ENCODE measurements at places on chromosomes 3 and 15. TPM values are rescaled to one million over a fixed set of nuclear protein-coding genes. Genes with fewer than 3 reads are reported as not detected.

DNA sequence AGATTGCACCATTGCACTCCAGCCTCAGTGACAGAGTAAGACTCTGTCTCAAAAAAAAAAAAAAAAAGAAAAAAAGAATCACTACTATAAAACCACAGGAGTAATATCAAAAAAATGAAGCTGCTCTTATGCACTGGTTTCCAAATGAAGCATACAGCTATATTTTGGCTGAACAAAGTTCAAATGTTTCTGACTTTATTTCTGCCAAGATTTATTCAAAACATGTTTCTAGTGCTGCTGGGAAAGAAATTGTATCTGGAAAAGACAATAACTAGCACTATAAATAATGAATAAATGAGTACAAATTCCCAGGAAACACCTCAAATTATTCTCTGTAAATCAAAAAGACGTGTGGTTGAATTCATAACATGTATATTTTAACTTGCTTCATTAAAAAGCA lies 102.5 kb upstream of the MME start:
- DNase-seq, result no peak

DNA sequence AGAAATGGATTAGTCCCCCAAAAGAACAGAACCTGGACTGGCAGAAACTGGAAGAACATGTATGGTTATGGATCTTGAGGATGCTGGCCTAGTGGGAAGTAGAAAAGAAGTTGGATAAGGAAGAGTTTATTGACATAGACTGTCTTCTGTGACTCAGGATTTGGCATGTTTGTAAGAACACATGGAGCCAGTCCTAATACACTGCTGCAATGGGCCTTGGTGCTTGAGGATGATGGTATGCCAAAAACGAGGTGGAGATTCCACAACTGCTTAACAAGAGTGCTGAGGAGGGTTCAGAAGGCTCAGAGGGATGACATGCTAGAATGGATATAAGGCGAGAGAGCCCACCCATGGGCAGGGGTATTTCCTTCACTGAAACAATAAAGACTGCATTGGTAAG lies 22.4 kb downstream of the LZTFL1 start:
- no peak for DNase-seq

DNA sequence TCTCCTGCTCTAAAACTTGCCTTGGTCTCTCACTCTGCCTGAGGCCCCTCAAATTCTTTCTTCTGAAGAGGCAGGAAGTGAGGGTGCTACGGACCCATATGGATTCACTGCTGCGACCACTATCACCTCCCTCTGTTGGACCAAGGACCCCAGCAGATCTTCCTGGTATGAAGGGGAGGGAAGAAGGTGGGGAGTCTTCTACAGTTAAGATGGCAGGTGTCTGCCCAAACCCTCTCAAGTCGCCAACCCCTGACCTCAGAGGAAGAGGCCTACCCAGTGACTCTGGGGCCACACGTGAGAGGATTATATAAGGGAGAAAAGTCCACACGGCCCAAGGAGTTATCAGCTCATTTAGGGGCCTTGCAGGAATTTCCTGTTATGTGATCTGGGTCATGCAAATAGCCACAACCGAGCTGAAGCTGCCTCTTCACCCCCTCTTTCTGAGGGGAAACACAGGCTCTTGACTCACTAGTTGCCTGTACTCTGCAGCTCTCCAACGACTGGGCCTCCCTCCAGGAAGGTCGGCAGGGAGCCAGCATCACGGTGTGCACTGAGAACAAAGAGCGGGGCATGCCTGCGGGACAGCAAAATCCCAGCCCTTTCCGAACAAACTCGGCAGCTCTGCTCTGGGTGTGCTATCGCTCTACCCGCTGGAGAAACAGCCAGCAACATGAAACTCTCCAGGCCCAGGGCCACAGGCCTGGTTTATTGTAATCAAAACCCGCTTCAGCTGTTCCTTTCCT lies 116.0 kb downstream of the XXYLT1 start:
- peak; percentile 85 for DNase-seq

- no peak for DNase-seq
These were observed 22.6 kb upstream of the UMPS start for GRCh38 chr3:124707656-124708062.

DNA sequence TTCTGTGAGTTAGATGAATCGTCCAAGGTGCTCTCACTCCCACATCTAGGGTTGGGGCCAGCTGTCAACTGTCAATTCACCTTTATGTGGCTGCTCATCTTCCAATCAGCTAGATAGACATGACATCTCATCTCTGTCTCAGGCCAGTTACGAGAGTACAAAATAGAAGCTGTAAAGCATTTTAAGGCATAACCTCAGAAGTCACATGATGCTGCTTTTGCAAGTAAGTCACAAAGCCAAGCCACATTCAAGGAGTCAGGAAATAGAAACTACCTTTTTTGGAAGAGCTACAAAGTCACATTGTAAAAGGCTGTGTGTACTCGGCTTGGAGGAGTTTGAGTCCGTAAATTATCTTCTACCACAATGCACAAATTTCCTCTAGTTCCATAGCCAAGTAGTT lies 5.1 kb upstream of the CCR1 start:
- DNase-seq, result no peak

GRCh38 chr15:63327648-63328421 lies 50.4 kb downstream of the APH1B start:
- DNase-seq, result no peak

DNA sequence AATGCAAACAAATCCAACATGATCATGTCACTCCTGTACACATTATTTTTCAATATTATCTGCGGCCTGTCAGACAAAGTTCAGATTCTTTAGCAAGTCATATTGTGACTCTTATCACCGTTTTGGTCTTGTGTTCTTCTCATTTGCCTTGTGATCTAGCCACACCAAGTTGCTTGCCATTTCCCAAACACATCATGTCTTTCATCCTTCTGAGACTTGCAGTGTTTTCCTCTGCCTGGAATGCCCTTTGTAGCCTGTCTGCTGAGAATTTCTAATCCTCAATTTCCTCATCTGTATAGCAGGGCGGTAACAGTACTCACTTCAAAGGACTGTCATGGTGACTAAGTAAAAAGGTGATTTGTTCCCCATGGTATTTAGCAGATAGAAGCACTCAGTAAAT lies 135.0 kb downstream of the GREM1 start:
- DNase-seq, result no peak

DNA sequence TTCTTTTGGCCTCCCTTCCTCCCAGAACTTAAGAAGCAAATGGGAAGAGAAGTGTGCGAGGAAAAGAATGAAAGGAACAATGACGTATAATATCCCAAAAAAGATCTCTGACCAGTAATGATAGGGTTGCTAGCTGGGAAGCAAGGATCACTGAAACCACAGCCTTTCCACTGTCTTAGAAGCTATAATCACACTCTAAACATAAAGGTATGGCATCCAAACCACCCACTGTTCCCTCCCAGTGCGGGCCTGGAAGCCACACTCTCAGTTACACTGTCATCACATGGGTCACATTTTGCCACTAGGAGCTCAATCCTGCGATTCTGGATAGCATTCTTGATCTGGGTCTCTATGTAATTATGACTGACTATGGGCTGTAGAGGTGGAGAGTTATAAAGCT lies 131.6 kb upstream of the HACD2 start:
- DNase-seq, result no peak

GRCh38 chr15:25829073-25829472 lies 34.1 kb downstream of the ATP10A start:
- DNase-seq, result no peak

- DNase-seq, result peak; percentile 63
These were observed 250.1 kb downstream of the SQOR start for GRCh38 chr15:45884755-45885445.

DNA sequence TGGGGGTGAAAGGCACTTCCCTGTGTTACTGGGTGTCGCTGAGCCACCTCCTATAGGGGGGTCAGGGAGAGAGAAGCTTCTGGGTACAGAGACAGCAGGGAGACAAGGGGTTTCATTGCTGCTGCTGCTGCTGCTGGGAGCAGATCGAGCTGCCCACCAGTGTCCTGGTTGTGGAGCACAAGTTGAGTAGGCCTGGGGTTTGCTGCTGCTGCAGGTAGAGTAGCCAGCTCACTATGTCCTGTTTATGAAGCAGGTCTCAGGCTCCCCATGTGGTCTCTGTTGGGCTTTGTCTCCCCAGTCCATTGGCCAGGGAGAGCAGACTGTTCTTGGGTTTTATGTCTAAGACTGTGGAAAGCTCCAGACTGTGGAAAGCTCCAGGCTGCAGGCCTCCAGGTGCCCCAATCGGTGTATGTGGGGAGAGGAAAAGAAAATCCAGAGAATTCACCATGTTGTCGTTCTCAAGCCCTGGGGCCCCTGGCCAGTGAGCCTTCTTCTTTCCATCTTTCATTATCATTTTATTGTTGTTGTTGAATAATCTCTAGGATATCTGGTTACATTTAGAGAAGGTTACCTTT lies 157.8 kb downstream of the ADAMTS17 start:
- DNase-seq, result no peak

DNA sequence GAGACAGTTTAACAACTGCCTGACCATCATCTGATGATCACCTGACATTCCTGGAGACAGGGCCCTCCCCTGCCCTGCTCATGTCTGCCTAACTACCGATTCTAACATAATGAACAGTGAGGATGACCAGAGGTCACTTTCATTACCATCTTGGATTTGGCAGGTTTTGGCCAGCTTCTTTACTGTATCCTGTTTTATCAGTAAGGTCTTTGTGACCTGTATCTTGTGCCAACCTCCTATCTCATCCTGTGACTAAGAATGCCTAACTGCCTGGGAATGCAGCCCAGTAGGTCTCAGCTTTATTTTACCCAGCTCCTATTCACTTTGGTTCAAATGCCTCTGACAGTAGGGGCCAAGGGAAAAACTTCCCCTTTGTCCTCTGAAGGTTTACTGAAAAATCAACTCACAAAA lies 40.2 kb downstream of the METTL6 start:
- DNase-seq, result no peak

GRCh38 chr15:25989327-25989726 lies 126.2 kb upstream of the ATP10A start:
- no peak for DNase-seq

DNA sequence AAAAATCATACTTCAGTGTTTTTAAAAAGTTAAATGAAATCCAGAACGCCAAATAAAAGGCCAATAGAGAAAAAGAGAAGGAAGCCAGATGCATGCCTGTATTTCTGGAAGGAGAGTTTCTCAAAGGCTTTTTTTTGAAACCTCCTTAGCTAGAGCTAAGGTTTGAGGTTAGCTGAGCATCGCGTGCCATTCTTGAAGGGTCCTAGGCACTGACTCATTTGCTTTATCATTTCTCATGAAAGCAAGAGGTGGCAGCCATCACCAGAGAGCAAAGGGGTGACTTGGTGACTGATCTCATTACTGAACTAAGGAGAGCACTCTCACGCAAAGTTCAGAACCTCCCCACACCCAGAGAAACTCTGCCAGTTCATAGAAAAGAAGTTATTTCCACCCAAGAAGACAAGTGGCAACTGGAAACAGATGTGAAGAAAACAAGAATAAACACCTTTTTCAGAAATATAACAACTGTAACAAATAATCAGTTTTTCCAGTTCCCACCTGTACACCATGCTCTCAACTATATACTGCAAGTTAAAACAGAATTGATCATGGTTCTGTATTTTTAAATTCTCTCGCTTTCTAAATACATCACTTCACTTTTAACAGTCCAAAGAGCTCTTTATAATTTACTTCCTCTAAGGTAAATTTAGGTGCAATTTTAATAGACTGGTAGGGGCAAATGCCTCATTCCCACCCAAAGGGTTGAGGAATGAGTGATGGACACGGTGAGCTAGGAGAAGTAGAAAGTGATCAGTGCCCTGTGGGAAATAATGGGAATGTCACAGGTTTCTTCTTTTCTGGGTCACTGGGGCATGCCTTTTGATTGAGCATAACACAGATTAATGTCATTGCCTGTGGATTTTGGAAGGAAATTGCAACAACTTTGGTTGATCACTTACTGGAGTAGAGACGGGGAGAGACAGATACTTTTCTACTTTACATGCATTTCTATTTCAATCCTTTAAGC lies 24.7 kb downstream of the GPR15 start:
- DNase-seq, result no peak

- DNase-seq, result no peak
These were observed 542.1 kb upstream of the NAALADL2 start for GRCh38 chr3:174317005-174317404.

DNA sequence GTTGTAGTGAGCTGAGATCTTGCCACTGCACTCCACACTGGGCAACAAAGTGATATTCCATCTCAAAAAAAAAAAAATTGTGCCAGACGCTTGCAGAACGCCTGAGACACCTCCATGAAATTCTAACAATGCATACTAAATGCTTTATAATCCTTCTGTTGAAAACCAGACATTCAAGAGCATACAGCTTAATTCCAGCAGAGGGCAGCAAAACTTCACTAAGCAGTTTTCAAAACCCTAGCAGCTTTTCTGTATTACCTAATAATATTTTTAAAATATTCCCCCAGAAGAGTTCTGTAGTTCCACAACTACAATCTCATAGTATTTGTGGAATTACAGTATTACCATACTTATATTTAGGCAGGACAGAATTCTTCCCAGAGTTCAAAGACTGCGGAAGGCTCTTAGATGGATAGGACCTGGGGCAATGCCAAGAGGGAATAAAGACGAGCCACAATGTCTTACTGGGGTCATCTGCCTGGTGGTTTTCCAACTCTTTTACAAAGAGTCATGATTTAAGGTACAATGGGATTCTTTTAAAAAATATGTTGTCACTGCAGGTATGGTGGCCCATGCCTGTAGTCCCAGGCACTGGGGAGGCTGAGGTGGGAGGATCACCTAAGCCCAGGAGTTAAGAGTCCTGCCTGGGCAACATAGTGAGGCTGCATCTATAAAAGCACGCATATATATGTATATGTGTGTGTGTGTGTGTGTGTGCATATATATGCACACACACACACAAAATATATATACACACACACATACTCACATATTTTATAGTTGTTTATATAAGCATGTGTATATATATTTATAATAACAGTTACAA lies 19.6 kb upstream of the TASOR start:
- peak; percentile 80 for DNase-seq

DNA sequence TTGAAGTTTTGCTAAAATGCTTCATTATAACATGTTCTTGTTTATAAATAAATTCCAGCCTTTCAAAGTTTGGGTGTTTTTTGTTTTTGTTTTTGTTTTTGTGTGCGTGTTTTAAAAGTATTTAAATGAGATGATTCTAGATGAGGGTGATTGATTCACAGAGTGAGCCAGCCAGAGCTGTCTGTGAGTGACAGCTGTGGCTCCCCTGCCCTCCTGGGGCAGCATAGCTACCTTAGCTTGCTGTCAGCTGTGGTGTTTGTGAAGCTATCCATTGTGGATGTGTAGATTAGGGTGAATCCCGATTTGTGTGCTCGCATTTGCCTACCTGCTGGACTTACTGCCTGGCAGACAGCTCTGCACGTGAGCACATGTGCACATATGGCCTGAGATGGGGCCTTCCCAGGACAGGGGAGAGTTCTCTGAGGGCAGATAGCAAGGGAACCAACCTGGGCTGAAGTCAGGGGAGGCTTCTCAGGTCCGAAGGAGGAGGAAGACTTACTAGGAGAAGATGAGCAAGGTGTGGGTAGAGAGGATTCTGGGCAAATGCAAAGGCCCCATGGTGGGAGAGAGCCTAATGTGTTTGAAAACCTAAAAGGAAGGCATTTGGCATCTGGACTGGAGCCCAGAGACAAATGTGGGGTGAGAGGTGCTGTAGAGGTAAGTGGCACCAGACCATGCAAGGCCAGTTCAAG lies 124.2 kb downstream of the EEFSEC start:
- DNase-seq, result no peak

Gene CAMKV
- not detected for total RNA-seq

Gene FRMD4B
- 14.3 TPM for total RNA-seq

Gene HIGD1A
- 52.4 TPM for total RNA-seq

Gene NR1I2
- 5.4 TPM for total RNA-seq

Gene GABRA5
- total RNA-seq, result not detected

Gene DLL4
- 0.33 TPM for total RNA-seq

Gene GPR62
- total RNA-seq, result not detected

Gene CYP8B1
- not detected for total RNA-seq

Gene ZNF620
- 6.9 TPM for total RNA-seq

Gene PPM1L
- total RNA-seq, result 13.7 TPM

Gene PYGO1
- total RNA-seq, result 2.6 TPM
